CD4-positive, CD25-positive, alpha-beta regulatory T cell (primary cell): ENCODE measurements at places on chromosomes 5 and 9.

- DNase-seq = no peak
These were observed 266.8 kb downstream of the MAT2B start for GRCh38 chr5:163772241-163772640.

DNA sequence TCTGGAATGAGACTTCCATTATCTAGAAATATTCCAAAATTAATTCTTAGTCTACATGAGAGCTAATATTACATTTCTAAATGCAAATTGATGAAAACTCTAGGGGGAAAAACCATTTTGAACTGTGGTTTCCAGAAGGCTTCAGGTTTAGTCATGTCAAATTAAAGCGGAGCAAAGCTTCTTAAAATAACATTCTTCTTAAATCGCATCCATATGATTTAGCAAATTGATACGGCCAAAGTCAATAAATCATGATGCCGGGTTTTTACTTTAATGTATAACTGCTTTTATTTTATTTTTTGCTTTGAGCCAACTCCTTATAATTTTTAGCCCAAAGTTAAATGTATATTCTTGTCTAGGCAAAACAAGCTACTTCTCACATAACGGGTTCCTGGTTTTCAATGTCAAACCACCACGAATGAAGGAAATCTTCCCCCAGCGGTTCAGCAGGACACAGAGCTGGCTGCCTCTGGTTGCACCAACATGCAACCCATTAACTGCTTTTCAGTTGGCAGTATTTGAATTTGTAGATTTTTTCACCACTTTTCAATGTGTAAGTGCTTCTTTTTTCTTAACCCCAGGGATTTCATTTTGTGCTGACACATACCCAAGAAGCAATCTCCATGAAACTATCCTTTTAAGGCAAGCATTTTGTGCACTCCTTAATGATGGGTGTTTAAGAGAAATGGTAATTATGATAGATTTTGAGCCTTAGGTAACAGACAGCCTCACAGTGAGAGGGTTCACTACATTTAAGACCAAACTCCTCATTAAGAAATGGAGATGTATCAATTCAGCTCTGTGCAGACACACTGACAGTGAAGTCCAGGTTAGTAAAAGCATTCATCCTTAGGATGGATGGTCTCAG, 35.5 kb downstream of the EFNA5 start:
- no peak for DNase-seq

DNA sequence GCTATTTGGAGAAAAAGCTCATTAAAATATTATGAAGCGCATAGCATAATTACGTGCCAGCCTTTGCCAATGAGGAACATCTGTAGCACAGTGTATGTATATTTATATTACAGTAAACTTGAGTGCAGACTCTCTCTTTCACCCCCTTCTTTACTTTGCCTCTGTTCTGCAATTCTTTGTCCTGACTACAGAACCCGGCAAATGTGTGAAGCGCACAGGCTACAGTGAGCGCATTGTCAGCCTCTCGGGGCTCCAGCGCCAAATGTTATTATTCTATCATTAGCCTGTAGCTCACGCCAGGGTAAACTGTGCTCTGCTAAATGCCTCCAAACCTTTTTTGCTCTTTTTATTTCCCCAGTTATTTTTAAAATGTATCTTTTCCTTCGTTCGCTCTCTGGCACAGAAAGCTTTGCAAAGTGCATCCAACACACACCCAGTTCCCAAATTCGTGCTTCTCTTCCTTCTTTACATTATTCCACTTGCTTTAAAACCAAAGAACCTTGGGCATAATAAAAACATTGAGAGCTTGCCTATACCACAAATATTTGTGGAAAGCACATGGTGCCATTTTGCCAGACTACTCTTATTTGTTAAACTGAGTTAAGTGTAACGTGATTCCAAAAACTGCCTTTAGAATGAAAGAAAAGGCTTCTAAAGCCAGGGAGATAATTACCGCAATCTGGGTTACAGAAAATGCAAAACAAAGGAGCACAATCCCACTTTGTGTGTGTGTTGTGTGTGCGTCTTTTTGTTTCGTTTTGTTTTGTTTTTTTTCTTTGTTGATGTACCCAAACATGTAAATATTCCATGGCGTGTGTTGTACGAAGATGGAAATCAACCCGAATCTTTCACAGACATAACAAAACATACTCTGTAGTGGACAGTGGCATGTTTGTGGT, 164.1 kb upstream of the MPDZ start:
- no peak for DNase-seq

DNA sequence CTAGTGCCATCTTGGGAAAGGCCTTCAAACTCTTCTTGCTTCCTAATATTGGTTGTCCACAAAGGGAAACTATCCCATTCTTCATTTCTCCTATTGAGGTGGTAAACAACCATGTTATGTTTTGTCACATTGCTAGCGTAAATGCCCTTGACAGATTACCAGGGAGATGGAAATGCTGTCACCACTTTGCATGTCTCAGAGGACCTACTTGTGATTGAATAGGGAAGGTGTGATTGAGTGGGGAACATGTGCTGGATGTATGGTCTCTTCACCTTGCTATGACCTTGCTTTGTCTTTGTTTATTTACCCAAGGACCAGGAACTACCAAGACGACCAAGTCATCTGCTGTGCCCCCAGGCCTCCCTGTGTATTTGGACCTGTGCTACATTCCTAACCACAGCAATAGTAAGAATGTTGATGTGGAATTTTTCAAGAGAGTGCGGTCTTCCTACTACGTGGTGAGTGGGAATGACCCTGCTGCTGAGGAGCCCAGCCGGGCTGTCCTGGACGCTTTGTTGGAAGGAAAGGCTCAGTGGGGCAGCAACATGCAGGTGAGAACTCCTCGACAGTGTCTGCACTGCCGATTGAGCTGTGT, 96.1 kb downstream of the MAP1B start:
- no peak for DNase-seq

- no peak for DNase-seq
These were observed 19.3 kb upstream of the IGFBPL1 start for GRCh38 chr9:38443597-38443996.

DNA sequence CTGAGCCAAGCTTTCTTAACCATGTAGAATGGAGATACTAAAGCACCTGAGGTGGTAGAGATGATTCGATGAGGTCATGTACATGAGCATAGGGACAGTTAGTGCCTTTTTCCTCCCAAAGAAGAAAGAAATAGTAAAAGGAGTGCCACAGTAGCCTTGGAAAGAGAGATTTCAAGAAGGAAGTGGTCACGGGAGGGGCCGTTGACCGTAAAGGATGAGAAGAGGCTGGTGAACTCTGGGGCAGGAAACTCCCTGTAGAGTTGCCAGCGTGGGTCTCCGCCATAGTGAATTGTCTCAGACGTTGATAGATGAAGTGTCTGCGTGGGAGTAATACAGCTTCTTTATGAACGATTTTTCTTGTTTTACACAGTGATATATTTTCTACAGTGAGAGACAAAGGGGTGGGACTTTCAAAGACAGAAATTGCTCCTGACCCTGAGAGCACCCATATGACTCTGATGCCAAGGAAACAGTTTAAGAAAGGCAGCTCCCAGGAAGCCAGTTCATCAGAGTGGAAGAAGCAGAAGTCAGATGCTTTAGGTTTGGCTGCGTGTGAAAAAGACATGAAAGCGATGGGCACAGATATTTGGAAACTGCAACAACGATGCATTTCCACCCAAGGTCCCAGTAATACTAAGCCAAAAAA, 41.3 kb downstream of the UGCG start:
- peak; percentile 72 for DNase-seq

GRCh38 chr5:174571662-174572397, 152.6 kb upstream of the MSX2 start:
- no peak for DNase-seq

DNA sequence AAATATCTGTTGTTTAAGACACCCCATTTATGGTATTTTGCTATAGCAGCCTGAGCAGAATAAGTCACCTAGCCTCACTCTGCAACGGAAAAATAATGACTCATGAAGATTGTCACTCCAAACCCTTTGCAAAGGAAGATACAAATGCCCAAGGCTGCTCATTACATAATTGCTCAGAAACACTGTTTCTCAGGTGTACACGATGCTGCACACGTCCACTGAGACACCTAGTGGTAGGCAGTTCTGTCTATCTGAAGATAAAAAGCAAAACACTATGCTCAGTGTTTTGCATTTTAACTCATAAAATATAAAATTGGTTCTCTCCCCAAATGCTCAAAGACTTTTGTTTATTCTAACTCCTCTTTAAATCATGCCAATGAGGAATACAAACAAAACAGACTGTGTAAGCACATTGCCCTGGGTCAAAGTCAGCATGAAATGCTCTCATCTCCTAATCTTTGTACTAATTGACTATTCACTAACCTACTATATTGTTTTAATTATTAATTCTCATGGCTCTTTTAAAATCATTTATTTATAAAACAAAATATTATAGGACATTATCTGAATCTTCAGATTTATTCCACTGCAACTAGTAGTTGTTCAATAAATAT, 7.7 kb upstream of the TSLP start:
- peak; percentile 16 for DNase-seq

GRCh38 chr9:98107926-98108325, 11.1 kb downstream of the TRIM14 start:
- DNase-seq = peak; percentile 37

DNA sequence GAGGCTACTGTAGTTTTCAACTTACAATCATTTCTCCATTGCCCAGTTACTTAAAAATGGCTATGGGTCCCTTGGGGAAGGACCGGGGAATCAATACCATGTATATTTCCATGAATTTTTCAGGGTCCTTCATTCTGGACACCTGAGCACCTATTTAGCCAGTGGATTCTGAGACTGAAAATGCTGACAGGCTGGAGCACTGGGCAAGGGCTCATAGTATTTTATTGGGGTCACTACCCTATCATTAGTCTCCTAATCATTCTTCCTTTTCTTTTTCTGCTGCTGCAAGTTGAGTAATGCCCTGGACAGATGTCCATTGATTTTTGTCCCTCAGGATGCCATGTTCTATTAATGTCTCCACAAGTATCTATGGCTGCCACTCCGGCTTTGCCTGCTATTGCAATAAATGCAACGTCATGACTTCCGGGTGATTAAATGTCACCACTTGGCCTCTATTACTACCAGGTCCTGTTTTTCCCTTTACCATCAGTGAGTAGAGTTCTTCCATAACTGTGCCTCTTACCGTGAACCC, 279.3 kb upstream of the FBXL7 start:
- DNase-seq = no peak

DNA sequence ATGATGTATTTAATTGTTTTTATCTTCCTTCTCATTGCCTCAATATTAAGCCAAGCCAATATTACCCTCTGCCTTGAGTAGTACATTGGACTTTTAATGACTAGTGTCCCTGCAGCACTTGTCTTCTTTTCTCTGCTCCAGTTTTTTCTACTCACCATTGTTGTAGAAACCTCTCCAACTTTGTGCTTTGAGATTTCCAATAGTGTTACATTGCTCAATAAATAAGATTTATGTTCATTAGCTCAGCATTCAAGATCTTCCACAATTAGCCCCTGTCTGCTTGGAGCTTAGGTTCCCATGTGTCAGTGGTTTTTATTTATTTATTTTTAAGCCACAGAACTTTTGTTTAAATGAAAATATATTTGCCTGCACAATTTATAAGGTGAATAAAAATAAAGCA, 145.3 kb downstream of the ADGRV1 start:
- DNase-seq = no peak

DNA sequence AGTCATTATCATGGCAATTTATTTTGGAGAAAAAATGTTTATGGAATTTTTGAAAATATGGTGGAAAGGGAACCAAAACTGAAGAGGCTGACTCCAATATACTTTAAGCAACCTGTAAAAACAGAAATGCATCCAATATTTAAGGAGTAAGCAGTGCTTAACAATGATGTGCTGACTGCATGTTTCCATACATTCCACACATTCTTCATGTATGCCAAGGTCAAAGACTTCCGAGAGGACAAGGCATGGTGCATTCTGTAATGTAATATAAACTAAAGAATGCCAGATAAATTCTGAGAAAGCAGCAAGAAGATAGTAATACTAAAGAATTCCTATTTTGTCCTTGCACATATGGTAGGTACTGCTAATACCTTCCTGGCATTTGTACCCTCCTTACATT, 2015.9 kb upstream of the CDH9 start:
- DNase-seq = no peak

DNA sequence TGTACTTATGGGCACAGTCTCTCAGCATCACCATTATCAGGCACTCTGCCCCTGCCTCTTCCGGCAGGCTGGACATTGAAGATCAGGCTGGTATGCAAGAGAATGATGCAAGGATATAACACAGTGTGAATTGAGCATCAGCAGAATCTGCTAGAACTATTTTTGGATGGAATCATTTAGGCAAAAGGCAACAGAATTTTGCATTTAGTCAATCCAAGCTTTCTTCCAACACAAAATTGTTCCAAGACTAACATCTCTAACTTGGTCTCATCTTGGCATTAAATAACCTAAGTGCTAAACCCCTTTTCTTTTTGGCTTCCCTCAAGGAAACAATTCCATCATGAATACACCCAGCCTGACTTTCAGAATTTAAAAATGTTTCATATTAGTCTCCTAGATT, 339.9 kb downstream of the PRELID2 start:
- DNase-seq = no peak

DNA sequence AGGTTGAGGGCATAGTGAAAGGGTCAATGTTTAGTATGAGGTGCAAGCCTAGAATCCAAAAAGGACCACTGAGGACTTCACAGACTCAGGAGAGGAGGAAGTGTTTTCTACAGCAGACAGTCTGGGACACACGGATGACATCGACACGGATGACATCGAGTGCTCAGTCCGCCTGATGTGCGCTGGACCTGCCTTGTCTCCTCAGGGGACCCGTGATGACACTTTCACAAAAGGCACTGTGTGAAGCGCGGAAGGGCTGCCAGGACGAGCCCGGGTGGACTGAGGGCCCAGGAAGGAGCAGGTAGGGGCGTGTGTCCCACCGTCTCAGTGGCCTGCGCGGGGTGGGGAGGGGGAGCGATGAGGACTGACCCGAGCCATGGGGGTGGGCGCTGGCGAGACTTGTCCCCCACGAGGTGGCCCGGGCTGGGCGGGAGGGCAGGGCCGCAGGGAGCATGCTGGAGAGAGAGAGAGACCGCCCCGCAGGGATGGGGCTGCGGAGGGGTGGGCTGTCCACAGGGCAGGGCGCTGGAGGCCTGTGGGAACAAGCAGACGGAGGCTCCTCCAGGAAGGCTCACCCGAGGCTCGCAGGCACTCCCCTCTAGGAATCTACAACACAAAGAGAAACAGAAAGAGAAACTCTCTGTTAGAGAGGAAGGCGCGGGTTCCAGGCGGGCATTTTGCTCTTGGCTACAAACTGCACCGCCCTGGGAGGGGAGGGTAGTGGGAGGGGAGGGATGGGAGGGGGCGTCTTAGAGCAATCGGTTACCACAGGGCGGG, 54.9 kb downstream of the USP20 start:
- DNase-seq = peak; percentile 62

GRCh38 chr9:133369933-133370332, 5.9 kb downstream of the SURF4 start:
- no peak for DNase-seq

- no peak for DNase-seq
These were observed 310.4 kb upstream of the ZNF608 start for GRCh38 chr5:125056671-125057485.

DNA sequence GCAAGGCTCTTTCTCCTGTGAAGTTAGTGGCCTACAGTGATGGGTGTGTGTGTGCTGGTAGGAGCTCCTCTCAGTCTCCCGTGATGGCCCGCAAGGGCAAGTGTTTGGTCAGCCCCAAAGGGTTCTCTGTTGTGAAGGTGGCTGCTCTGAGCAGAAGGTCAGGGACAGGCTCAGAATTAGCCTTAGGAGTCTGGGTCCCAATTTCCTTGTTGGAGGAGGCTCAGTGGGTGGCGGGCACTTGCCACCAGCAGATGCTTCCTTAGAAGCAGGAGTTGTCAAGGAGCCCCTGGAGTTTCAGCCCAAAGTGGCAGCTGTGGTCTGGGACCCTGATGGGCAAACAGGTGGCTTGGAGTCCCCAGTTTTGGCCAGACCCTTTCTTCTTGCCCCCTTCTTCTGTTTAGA, 154.4 kb downstream of the MACROH2A1 start:
- no peak for DNase-seq
